ENCODE measurements at places on chromosomes 12 and 14.
A peak's percentile ranks its signal among the peaks of the same experiment; 100 is the strongest.

- no peak for DNase-seq
Measured at GRCh38 chr12:5561057-5561456, 129.1 kb downstream of the NTF3 start.

- DNase-seq = no peak
Measured at GRCh38 chr12:86663716-86664115, 407.5 kb upstream of the MGAT4C start.

DNA sequence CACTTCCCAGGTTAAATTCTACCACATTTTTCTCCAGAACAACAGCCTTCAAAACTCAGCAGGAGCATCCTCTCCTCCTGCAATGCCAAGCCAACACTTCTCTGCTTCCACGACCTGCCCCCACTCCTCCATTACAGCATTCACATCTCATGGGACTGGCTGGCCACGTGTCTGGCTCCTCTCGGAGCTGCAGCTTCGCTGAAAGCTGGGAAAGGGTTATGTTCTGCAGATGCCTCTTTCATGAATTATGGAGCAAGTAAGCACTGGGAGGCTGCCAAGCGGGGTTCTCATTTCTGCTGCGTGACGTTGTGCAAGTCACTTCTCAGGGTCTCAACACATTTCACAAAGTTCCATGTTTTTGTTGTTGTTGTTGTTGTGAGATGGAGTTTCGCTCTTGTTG lies 142.2 kb upstream of the RFLNA start:
- DNase-seq = no peak

- peak; percentile 45 for DNase-seq
Measured at GRCh38 chr12:100267603-100268281, 765 bp downstream of the SCYL2 start.

GRCh38 chr14:24361326-24361725 lies 6.7 kb upstream of the NFATC4 start:
- no peak for DNase-seq

- peak; percentile 57 for DNase-seq
Measured at GRCh38 chr12:42589465-42590329, at the start of gene PRICKLE1. Gene PRICKLE1, minus strand, starts transcription at chr12:42589746. Its CDS starts 117,230 bp downstream, at chr12:42472516.

GRCh38 chr14:76940021-76940760 lies 88.3 kb downstream of the IRF2BPL start:
- DNase-seq = no peak

DNA sequence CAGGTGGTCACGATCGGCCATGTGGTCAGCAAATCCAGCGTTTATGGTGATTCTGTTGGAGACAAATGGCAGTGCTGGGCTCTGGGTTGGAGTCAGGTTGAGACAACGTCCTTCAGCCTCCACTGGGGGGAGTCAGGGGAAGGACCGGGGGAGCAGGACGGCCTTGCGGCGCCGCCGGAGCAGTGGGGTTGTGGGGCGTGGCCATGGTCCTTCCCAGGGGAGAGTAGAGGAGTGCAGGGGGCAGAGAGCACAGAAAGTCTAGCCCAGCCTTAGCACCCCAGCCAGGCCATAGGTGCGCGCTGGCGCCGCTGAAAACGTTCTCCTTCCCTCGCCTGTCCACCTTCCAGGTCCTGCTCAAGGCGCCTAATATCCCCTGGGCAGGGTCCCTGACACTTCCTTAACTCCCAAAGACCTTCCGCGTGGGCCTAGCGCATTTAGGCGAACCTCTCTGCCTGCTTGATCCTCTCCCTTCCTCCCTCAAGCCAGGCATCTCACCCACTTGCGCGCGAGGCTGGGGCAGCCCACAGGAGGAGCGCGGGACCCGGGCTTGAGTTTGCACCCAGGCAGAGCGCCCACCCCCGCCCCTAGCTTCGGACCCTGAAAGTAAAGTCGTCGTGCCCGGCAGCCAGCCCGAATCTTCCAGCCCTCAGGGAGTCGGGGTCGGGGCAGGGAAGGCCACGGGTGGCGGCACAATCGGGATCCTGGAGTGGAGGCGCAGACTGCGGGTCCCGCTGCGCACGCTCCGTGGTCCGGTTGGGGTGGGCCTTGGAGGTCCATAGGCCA lies 3.1 kb upstream of the KIF26A start:
- peak; percentile 47 for DNase-seq

DNA sequence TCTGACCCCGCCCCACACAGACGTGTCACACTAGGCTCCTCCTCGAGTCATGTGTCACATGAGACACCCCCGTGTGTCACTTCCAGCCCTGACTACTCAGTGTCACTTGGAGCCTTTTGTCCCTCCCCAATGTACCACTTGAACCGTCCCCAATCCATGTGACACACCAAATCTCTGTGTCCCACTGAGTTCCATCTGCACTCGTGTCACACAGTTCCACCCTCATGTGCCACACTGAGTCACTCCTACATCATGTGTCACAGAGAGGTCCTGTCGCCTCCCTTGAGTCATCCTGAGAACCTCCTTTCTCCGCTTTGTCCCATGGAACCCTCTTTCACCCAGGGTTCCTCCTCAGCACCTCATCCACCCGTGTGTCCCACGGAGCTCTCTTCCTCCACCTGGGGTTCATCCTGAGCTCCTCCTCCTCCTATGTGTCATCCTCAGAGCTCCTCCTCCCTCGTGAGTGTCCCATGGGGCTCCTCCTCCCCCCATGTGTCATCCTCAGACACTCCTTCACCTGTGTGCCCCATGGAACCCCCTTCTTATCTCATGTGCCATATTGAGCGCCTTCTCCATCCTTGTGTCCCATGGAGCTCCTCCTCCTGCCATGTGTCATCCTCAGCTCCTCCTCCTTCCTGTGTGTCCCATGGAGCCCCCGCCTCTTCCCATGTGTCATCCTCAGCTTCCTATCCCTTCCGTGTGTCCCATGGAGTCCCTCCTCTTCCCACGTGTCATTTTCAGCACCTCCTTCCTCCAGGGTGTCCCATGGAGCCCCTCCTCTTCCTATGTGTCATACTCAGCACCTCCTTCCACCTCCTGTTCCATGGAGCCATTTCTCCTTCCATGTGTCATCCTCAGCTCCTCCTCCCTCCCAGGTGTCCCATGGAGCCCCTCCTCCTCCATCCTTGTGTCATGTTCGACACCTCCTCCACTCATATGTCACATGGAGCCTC lies 32.0 kb downstream of the RTL1 start:
- DNase-seq = no peak

DNA sequence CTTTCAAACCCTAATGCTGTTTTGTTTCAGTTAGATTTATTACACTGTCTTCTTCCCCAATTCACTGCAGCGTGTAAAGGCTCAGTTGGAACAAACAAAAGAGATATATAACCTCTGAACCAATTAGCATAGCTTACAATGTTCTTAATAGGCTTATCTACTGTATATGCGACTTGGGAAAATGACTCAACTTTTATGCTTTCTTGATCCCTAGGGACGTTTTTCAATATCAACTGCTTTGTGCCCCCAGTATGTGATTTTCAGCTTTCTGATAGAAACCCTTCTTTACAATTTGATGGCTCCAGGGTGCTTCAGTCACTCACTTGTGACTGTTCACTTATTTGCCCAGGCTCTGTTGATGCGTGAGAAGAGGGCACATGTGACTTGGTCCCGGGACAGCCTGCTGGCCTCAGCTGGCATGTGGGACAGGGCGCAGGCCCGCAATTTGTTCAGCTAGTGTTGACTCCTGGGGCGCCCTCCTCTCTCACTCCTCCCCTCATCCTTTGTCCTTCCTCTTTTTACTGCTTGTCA lies 107.1 kb downstream of the TMTC2 start:
- peak; percentile 25 for DNase-seq

- DNase-seq = no peak
Measured at GRCh38 chr12:72330301-72330700, 58.1 kb downstream of the TRHDE start.

GRCh38 chr12:109764776-109765445 lies 51.3 kb downstream of the FAM222A start:
- DNase-seq = no peak

- no peak for DNase-seq
Measured at GRCh38 chr14:95440496-95440895, 76.0 kb downstream of the SYNE3 start.

DNA sequence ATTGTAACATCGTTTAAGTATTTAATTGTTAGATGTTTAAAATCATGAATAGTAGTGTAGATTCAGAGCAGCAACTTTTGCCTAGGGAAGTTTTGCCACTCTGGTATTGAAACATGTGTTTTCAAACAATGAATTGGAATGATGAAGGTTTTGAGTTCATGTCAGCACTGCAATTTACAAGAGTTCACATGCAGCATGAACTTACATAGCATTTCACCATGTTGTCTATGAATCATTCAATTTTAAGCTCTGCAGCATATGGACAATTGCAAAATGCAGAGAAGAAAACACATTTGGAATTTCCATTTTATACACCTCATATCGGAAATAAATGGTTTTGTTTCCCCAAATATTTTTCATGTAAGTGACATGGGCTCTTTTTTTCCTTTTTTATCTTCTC lies 170.7 kb upstream of the CDKN3 start:
- no peak for DNase-seq

GRCh38 chr14:32438517-32438916 lies 109.4 kb downstream of the AKAP6 start:
- no peak for DNase-seq

DNA sequence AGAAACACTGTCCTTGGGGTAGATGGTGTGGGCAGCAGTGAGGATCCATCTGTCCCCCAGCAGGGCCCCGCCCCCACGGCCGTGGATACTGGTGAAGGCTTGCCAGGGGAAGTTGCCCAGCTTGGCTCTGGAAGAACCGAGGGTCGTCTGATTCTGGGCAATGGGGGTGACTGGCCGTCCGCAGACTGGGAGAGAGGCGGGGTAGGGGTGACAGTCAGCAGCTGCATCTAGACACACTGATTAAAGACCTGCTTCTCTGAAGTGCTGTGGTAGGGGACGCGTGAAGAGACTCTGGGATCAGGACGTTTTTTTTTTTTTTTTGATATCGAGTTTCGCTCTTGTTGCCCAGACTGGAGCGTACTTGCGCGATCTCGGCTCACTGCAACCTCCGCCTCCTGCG lies 4.7 kb upstream of the C1R start:
- DNase-seq = no peak

GRCh38 chr14:33755358-33755757 lies 195.5 kb downstream of the EGLN3 start:
- DNase-seq = no peak

GRCh38 chr12:91225316-91225715 lies 42.7 kb upstream of the DCN start:
- DNase-seq = no peak

- peak; percentile 84 for DNase-seq
Measured at GRCh38 chr12:26373606-26374495, 178.5 kb downstream of the SSPN start.

DNA sequence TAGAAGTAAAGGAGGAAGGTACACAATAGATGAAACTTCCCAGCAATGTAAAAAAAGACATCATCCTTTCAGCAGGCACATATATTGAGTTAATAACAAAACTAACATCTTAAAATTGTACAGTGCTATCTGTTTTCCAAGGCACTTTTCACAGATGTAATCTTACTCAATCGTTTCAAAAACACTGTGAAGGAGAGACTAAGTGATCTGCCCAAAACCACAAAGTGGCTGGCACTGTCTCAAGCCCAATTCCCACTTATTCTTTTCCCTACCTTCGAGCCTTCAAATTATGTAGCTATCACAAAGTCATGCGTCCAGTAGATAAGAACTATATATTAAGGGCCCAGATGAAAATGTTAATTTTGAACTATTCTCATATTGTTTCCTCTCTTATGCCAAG lies 193.6 kb upstream of the RASSF8 start:
- no peak for DNase-seq

GRCh38 chr12:46887870-46888269 lies 62.1 kb upstream of the SLC38A4 start:
- DNase-seq = no peak

- DNase-seq = no peak
Measured at GRCh38 chr12:130696379-130697100, 19.6 kb downstream of the RIMBP2 start.

DNA sequence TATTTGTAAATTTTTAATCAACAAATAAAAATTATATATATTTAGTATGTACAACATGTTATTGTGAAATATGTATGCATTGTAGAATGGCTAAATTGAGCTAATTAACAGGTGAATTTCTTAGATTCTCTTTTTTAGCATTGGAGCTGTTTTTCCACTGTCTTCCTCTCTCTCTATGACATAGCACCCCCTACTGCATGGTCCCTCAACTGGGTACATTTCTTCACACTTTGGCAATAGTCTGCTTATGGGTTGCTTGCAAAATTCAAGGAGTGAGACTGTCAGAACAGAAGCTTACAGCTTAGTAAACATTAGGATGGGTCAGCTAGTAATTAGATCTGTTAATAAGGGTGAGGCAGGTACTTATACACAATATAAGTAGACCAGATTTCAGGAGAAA lies 658.5 kb upstream of the MGAT4C start:
- DNase-seq = no peak

DNA sequence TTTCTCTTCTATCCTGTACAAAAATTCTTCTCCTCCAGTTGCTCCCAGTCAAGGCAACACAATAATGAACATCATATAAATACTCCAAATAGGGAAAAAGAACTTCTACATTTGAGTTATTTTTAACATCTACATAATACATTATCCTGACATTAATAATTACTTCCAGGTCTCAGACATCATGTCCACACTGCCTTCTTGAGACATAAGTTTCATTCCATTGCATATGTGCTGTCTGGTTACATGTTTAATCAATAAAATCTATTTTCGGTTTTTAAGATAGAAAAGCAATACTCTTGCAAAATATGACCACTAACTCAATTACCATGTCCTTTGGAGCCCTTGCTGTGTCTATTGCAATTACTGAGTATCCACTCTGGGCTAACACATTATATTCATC lies 881.9 kb downstream of the GALC start:
- DNase-seq = no peak

- peak; percentile 46 for DNase-seq
Measured at GRCh38 chr12:59403259-59403932, 192.4 kb upstream of the SLC16A7 start.

GRCh38 chr12:104060791-104061190 lies 3.5 kb upstream of the HCFC2 start:
- DNase-seq = no peak

GRCh38 chr14:37824939-37825712 lies 229.7 kb downstream of the TTC6 start:
- DNase-seq = peak; percentile 35

GRCh38 chr12:76085520-76085868 lies 1.0 kb upstream of the NAP1L1 start:
- peak; percentile 35 for DNase-seq

DNA sequence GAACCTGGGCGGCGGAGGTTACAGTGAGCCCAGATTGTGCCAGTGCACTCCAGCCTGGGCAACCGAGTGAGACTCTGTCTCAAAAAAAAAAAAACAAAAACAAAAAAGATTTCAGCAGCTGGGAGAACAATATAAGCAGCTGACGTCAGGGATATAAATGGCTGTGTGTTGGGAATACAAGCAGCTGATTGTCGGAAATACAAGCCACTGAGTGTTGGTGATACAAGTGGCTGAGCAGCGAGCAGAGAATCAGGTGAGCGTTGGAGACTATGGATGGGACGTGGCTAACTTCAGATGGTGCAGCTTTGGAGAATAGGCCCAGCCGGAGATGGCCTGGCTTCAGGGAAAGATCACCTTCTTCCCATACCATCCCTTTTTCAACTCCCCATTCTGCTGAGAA lies 32.0 kb downstream of the PSEN1 start:
- DNase-seq = no peak

All from NCI-H526 (cell line).